ENCODE measurements at places on chromosomes 16 and 17. TPM values are rescaled to one million over a fixed set of nuclear protein-coding genes. Genes with fewer than 3 reads are reported as not detected.

The PRSS21 gene
- not detected for total RNA-seq

The PLLP gene
- total RNA-seq: 1.8 TPM

DNA sequence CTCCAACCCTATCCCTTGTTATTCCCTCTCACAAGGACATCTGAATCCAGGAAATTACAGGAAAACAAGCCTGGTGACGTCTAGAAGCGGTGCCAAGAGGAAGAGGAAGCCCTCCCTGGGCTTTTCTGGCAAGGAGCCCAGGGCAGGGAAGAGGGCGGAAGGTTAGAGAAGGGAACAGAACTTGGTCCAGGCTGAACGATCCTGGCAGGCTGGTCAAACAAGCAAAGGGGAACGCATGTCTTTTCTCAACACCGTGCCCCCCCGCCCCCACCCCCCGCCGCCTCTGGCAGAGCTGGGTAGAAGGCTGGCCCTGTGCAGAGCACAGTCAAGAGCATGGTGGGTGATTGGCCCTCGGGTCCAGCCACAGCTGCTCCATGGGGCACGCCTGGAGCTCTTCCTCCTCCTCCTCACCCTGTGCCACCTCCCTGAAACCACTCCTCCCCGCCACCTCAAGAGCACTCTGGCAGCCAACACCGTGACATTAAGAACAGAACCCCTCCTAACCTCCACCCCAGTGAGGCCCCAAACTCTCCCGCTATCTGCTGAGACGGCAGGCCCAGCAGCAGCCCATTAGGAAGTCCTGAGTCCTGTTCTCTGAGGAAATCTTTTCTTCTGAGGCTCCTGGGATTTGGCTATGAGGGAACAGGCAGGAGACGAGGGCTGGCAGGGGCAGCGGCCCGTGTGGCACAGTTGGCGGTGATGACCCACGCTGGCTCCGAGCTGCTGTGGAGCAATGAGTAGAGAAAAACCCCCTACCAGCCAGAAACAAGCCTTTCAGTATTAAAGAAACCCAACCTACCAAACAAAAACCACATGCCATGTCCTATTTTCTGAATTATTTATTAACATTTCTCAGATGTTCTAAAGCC is 7.3 kb downstream of the C16orf86 start:
- no peak for DNase-seq

DNA sequence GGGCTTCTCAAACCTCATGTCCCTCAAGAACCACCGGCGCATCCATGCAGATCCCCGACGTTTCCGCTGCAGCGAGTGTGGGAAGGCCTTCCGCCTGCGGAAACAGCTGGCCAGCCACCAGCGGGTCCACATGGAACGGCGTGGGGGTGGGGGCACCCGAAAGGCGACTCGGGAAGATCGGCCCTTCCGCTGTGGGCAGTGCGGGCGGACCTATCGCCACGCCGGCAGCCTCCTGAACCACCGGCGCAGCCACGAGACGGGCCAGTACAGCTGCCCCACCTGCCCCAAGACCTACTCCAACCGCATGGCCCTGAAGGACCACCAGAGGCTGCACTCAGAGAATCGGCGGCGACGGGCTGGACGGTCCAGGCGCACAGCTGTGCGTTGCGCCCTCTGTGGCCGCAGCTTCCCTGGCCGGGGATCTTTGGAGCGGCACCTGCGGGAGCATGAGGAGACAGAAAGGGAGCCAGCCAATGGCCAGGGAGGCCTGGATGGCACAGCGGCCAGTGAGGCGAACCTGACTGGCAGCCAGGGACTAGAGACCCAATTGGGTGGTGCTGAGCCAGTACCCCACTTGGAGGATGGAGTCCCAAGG is 5.9 kb downstream of the ZNF646 start:
- DNase-seq: no peak

DNA sequence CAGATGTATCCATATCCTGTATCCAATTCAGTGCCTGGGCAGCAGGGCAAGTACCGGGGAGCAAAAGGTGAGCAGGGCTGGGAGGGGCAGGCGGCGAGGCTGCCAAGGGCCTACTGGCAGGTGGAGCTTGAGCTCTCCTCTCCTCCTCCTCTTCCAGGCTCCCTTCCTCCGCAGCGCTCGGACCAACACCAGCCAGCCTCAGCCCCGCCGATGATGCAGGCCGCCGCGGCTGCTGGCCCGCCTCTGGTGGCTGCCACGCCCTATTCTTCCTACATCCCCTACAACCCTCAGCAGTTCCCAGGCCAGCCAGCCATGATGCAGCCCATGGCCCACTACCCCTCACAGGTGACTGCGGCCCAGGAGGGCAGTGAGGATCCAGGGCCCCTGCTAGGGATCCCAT is 11.6 kb downstream of the ATXN2L start:
- DNase-seq: no peak

GRCh38 chr17:51050291-51051033 is 70.2 kb downstream of the SPAG9 start:
- DNase-seq: no peak

- DNase-seq: peak; percentile 71
These were observed 20.7 kb upstream of the FOXJ1 start for GRCh38 chr17:76161619-76162266.

The VAT1L gene
- 0.10 TPM for total RNA-seq

GRCh38 chr17:29074488-29074887 is 31.5 kb downstream of the PIPOX start:
- DNase-seq: no peak

- DNase-seq: no peak
These were observed 256.2 kb downstream of the FOXL1 start for GRCh38 chr16:86834451-86835035.
